ENCODE measurements at places on chromosomes 2 and 18.

DNA sequence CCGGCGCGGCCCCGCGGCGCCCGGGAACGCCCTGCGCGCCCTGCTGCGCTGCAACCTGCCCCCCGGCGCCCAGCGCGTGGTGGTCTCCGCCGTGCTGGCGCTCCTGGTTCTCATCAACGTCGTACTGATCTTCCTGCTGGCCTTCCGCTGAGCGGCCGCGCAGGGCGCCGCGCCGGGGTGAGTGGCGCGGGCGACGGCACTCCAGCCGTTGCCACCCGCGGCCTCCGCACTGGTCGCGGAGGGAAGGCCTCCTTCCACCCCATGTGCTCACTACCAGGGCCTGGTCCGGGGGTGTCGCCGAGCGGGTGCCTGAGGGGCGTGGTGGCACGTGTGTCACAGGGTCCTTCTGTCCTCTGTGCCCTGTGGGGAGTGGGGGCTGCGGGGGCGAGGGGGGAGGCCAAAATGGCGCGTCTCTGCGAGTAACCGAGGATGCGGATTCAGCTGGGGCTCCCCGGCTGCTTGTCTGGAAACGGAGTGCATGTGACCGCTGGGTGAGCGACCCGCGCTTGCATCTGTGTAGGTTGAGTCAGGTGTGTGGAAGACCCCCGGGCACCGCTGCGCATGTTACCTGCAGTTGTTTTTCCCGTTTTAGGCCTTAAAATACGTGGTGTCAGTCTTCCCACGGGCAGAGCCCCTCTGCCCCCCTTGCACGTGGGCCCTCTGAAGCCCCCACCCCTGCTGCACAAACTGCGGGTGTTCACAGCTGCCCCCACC, 58.0 kb downstream of the FAM168B start:
- no peak for DNase-seq

- DNase-seq: no peak
Measured at GRCh38 chr18:36083729-36084128, 16.4 kb upstream of the RPRD1A start.

- no peak for DNase-seq
Measured at GRCh38 chr2:238875101-238875470, 27.2 kb downstream of the TWIST2 start.

GRCh38 chr2:99421469-99421868, 68.3 kb downstream of the REV1 start:
- DNase-seq: no peak

DNA sequence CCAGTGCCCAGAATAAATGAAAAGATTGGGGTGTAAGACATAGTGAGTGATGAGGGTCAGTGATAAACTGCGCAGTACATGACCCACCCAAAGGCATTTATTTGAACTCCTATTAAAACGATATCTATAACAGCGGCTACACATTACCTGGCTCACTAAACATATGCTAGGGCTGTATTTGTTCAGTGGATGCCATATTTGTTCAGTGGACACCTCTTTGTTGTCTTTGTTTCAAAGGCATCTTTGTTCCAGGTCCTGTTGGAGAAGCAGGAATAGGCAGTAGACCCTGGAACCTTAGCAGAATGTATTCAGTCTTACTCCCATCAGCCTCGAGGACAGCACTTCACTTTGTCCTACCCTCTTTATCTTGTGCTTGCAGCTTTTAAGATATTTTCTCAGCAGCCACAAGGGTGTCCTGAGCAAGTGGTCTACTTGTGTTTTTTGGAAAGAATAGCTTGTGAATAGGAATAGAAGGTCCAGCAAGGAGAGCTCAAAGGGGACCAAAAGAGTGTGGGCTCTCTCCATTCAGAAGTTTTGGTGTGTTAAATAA, 650.8 kb upstream of the FANCL start:
- DNase-seq: no peak

- DNase-seq: no peak
Measured at GRCh38 chr2:205731583-205731981, 49.3 kb downstream of the NRP2 start.

- no peak for DNase-seq
Measured at GRCh38 chr18:2960983-2961696, 51.8 kb downstream of the LPIN2 start.

- DNase-seq: no peak
Measured at GRCh38 chr2:3899536-3900155, 196.3 kb downstream of the DCDC2C start.

- no peak for DNase-seq
Measured at GRCh38 chr2:2610751-2611150, 279.7 kb upstream of the MYT1L start.
